Activated T-cell treated with anti-CD3 and anti-CD28 coated beads, Interleukin-2, amount 50 U/mL, for 72 hours (primary cell): ENCODE measurements at places on chromosomes 3 and 15.
A peak's percentile ranks its signal among the peaks of the same experiment; 100 is the strongest.

DNA sequence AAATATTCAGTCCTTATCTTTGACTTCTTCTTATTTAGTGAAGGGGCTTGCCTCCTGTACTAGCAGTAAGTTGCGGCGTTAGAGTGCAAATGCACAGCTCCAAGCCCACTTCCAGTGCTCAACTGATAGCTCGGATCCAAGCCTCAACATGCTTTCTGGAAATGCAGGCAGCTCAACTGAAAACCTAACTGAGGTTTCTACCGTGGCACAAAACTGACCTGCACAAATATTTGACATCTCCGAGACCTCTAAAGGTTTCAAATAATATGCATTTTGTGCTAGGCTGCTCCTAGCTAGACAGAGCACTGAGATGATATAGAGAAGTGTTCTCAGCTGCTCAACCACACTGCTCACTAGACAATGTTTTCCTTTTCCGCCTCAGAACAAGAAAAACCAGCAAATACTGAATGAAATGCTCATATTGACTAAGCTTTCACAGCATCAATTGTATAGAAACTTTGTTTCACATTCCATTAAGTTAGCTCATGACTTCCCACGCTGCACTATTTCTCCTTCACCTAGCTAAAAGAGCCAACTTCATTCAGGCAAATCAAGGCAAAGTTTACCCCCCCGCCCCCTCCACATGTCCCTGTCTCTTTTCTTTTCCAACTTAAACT is 822 bp downstream of the ZNF385D start:
- DNase-seq = no peak

DNA sequence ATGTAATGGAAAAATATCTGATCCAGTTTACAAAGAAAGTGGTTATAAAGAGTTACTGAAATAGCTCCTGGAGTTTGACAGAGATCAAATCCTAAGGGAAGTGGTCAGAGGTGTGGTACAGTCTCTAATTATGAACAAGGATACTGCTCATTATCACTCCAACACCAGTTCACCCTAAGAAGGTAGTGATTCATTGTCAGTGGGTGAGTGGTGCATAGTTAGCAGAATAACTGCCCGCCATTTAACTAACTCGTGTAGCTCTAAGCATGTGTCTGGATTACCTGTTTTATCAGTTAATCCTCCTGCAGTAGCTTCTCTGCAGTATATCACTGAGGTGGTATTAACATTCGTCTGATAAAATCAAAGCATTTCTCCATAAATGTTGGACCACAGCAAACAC is 700.1 kb downstream of the NLGN1 start:
- no peak for DNase-seq

DNA sequence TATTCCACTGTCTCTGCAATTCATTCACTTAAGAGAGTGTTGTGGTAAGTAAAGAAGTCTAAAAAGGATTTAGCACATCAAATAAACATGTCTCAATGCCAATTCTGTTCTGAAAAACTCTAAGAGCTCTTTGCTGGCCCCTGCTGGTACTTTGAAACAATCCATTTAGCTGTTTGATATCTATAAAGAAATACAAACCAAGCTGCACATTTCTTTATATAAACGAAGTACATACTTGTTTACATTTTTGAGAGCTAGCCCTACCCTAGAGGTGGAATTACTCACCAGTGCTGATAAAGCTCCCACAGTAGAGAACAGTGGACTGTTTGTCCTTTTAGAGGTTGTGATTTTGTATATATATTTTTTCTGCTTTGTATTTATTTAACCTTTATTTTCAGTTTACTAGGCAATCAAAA is 75.5 kb downstream of the NEDD4 start:
- no peak for DNase-seq

- DNase-seq = no peak
Measured at GRCh38 chr3:3069723-3070122, 40.5 kb downstream of the IL5RA start.

- no peak for DNase-seq
Measured at GRCh38 chr3:3648988-3649679, 150.1 kb upstream of the LRRN1 start.

DNA sequence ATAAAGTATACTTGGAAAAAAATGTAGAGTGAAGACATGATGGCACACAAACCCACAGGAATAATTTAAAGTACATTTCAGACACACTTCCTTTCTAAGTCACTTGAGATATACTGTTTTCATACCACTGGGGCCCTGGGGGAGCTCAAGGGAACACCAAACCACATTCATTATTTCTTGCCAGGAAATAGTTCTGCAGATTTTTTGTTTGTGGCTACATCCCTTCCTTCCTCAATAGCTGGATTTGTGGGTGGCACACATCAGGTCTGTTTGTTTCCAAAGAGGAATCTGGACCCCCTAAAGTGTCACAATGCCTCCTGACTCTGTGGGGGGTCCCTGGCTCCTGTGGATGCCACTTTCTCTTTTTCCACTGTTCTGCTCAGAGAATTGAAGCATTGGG is 153.5 kb upstream of the COL8A1 start:
- no peak for DNase-seq

DNA sequence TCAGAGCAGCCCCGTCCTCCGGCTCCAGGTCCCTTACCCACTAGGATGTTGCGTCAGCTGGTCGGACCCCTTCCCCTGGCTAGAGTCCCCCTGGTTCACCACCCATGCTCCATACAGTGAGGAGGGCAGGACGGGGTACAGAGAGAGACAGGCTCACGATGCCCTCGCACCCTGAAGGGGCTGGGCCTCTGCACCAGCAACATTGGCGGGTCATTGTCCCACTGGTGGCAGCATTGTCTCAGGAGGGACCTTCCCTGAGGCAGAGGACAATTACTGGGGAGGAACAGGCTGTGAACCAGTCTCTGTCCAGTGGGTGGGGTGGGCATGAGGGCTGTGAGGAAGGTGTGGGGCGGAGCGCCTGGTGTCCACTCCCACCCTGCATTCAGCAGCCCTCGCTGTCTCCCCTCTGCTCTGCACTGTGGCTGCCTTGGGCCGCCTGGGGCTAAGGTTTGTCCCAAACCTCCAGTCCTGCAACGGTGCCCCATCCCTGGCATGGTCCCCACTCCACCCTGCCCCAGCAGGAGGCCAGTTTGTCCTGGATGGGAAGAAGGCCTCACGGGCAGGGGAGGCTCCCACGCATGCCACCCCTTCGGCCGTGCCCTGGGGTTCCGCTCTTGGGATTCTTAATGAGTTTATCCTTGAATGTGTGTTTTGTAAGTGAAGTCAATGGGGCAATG is 48.0 kb upstream of the KLF13 start:
- DNase-seq = no peak

DNA sequence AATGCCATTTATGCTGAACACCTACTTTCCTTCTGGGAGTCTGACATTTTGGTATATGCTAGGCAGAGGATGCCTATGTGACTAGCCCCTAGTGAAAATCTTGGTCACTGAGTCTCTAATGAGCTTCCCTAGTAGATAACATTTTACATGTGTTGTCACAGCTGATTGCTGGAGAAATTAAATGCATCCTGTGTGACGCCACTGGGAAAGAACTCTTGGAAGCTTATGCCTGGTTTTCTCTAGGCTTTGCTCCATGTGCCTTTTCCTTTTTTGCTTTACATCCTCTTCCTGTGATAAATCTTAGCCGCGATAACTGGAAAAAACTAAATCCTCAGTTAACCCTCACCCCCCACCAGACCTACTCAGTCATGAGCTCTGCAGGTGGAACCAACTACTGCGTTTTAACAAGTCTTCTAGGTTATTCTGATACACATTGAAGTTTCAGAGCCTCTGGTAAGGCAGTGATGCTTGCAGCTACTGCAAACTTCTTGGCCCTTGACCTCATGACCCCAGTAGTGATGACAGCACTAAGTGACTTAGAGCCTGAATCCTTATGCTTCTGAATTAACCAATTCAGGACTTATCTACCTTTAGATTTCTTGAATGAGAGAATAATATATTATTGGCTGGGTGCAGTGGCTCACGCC is 292.4 kb upstream of the SOX14 start:
- no peak for DNase-seq

DNA sequence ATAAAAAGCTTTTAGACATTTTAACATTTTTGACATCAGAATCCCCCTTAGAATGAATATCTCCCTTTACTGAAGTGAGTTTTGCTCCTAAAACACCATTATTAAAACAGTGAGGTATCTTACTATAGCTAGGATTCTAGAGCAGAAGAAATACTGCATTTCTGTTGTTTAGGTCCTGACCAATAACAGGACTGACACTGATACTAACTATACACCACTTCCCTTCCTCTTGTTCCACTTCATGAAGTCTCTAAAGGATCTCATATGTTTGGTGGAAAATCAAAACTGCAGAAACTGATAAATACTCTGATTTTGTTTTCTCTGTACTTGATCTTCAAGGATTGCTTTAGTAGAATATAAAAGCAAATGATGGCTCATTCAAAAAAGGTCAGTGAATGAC is 230.7 kb downstream of the SUCLG2 start:
- no peak for DNase-seq

- no peak for DNase-seq
Measured at GRCh38 chr3:99953596-99953995, 135.9 kb downstream of the CMSS1 start.

DNA sequence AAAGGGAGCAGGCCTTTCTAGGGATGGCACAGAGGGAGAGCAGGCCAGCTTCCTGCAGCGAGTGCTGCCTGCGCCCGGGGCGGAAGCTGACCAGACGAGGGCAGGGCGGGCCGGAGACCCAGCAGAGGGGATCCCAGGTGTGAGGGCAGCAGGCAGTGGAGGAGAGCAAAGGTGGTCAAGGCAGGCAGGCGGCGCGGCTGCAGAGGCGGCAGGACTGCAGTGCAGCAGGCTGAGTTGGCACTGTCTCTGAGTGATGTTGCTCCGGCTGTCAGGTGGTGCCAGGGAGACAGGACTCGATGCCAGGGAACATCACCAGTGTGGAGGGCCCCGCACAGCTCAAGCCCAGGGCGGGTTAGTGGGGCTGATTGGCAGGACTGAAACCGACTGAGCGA is 22.3 kb upstream of the PLXNA1 start:
- no peak for DNase-seq

GRCh38 chr15:69185706-69186105 is 25.3 kb downstream of the GLCE start:
- no peak for DNase-seq

GRCh38 chr3:63963496-63963895 is 51.3 kb upstream of the SCAANT1 start:
- no peak for DNase-seq

GRCh38 chr3:40695848-40696247 is 171.1 kb downstream of the ZNF621 start:
- DNase-seq = no peak

- DNase-seq = no peak
Measured at GRCh38 chr15:68056097-68056865, 2.2 kb downstream of the PIAS1 start.

GRCh38 chr3:160445854-160446253 is 3.7 kb downstream of the TRIM59 start:
- DNase-seq = no peak

DNA sequence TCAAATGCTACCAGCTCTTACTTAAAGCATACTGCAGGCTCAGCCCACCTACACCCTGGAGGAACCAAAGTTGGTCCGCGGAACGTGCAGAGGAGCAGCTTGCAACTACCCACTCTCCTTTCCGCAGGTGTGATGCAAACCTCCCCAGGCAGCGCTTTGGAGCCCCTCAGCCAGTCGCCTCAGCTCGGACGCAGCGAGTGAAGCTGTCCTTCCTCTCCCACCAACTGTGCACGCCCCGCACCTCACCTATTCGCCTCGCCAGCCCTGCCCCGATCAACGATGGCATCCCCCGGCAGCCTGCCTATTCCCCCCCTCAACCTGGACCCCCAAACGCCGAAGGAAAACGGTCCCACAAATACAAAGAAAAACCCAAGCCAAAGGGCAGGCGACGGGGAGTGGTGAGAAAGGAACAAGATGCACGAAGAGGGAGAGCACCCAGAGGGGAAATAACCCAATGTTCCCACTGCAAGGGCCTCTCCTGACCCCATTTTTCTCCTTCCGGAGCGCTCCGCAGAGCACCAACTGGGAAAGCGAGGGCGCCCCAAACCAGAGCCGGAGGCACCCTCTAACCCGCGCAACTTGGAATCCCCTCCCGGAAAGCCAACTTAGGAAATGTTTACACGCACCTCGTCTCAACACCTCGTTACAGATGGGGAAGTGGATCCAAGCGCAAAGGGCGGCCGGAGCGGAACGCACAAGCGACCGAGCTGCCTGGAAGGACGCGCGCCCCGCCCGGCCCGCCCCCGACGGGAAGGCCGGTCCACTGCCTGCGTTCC is 665 bp downstream of the GLB1 start:
- peak; percentile 62 for DNase-seq

- no peak for DNase-seq
Measured at GRCh38 chr3:81699536-81700320, 61.7 kb downstream of the GBE1 start.

GRCh38 chr15:63501256-63502089 is 2.9 kb upstream of the USP3 start:
- peak; percentile 45 for DNase-seq

- DNase-seq = no peak
Measured at GRCh38 chr3:179526482-179526881, 36.2 kb upstream of the ACTL6A start.

DNA sequence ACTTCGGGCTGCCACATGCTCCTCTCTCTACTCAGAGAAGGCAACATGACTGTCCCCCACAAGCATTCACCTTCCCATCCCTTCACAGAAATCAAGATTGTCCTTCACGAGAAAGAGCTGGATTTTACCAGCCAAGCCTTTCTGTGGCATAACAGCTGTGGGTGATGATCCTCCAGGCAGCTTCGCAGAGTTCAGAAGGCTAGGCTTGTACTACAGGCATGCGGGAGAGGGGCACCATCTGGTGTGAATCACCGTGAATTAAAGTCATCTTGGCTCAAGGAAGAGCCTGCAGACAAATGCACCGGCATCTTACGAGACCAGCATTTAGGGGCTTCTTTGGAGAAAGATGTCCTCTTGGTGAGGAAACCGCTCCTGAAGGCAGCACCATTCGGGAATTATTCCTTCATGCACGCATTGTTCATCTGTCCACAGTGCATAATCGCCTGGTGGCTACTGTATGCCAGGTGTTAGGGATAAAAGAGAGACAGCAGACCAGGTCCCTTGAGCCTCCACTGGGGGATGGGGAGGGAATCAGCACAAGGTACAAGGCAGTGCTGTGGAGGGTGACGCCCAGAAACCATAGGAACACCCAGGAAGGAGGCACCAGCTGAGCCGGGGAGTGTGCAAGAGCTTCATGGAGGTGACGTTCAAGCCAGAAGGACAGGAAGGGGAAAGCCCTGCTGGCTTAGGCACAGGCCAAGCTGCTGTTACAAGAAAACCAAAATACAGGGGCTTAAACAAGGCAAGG is 108.6 kb downstream of the TMEM266 start:
- DNase-seq = no peak

DNA sequence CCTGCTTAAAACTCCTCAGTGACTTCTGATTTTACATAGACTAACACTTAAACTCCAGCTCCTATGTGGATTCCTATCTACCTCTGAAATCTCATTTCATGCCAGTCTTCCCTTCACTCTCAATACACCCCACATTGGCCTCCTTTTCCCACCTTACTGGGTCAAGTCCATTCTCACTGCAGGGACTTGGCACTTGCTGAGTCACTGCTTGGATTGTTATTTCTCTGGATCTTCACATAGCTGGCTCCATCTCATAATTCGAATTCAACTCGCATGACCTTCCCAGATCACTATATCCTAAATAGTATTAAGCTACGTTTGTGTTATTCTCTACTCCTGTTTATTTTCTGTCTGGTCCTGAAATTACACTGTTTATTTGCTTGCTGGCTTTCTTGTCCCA is 59.6 kb upstream of the FRMD4B start:
- DNase-seq = no peak
